ENCODE measurements at places on chromosomes 6 and 20.

- no peak for DNase-seq
Measured at GRCh38 chr6:34236131-34236442, 586 bp upstream of the HMGA1 start.

GRCh38 chr6:34100788-34101187, 45.1 kb downstream of the GRM4 start:
- DNase-seq = no peak

DNA sequence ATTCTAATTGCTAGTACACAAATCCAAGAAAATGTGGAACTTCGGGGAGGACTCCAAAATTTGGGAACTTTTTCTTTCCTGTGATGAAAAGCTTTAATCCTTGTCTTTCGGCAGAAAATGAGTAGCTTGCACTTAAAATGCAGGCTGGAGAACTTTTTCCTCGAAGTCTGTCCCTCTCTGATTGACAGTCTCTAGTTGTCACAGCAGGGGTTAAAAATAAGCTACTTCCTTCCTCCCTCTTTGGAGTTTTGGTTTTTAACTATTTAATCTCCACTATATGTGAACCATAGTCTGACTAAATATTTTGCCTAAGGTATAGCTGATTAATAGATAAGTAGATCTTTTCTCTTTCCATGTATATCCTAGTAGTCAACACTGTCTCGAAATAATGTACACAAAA, 66.8 kb upstream of the MBOAT1 start:
- no peak for DNase-seq

DNA sequence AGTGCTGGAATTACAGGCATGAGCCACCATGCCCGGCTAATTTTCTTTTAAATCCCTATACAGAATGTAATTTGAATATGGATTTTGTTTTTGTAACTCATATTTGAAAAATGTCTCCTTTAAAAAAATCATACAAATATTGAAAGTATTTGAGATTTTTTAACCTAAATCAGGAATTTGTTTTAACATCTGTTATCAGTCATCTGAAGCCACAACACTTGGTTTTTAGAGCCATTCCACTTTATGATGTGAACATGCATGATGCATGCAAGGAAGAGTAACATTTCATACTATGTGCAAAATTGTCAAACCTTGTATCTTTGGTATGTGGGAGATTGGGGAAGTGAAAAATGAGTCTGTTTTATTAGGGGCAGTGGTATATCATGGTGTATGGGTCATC, 124.5 kb upstream of the AHI1 start:
- no peak for DNase-seq

DNA sequence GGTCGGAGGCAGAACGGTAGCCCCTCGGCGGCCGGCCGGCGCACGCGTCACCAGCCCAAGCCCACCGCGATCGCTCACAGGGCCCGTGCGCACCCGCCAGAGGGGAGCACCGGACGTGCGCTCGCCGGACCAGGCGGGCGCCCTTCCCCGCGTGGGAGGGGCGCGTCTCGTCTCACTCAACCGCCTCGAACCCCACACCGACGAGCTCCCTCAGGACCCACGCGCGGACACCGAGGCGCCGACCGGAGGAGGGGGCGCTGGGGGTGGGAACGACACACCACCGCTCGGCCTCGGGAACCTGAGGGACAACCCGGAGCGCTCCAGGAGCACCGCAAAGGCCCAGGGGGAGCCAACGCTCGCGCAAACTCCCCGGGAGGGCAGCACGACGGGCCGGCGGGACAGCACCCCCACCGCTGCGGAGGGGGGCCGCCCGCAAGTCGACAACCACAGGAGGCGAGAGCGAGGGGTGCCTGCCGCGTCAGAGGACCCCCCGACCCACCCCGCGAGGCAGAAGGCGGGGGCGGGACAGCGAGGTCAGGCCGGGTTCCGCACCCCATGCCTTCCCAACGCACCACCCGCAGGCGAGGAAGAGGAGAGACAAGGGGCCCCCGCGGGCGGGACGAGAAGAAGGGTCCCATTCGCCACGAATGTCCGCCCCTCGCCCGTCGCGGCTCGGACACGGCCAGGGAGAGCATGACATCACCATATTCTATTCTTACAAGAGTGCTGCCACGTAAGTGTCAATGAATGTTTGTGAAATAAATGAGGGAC, 512.7 kb upstream of the ZNF337 start:
- DNase-seq = no peak

- DNase-seq = no peak
Measured at GRCh38 chr6:33592595-33593413, 12.7 kb upstream of the BAK1 start.

- peak; percentile 68 for DNase-seq
Measured at GRCh38 chr6:235763-236360, 56.4 kb upstream of the DUSP22 start.

- DNase-seq = no peak
Measured at GRCh38 chr6:108186226-108186625, 20.4 kb downstream of the NR2E1 start.

GRCh38 chr6:582370-582769, 74.5 kb downstream of the HUS1B start:
- no peak for DNase-seq

GRCh38 chr6:168995526-168996355, 257.9 kb downstream of the THBS2 start:
- no peak for DNase-seq
